AG08395 (cell line): ENCODE measurements at places on chromosomes 12 and 14.

DNA sequence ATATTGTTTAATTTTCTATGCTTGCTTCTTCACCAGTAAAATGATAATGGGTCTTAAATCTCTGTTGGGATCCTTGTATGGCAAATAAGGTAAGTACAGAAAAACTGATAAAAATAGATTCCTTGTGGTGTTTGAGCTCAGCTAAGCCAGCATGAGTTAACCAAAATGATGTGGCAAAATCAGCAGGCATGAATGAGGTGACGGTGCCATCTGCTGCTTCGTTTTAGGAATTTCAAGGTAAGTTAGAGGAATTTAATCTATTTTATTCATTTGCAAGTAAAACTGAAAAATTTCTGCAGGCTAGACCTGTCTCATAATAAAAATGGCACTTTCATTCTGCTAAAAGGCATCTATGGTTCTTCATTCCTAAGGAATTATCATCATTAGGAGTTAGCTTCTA lies 10.0 kb upstream of the CLEC7A start:
- DNase-seq = peak; percentile 60

- DNase-seq = peak; percentile 51
These were observed 186.7 kb downstream of the EFCAB11 start for GRCh38 chr14:89767861-89768268.

- no peak for DNase-seq
These were observed 126.3 kb downstream of the CCDC60 start for GRCh38 chr12:119460876-119461275.

DNA sequence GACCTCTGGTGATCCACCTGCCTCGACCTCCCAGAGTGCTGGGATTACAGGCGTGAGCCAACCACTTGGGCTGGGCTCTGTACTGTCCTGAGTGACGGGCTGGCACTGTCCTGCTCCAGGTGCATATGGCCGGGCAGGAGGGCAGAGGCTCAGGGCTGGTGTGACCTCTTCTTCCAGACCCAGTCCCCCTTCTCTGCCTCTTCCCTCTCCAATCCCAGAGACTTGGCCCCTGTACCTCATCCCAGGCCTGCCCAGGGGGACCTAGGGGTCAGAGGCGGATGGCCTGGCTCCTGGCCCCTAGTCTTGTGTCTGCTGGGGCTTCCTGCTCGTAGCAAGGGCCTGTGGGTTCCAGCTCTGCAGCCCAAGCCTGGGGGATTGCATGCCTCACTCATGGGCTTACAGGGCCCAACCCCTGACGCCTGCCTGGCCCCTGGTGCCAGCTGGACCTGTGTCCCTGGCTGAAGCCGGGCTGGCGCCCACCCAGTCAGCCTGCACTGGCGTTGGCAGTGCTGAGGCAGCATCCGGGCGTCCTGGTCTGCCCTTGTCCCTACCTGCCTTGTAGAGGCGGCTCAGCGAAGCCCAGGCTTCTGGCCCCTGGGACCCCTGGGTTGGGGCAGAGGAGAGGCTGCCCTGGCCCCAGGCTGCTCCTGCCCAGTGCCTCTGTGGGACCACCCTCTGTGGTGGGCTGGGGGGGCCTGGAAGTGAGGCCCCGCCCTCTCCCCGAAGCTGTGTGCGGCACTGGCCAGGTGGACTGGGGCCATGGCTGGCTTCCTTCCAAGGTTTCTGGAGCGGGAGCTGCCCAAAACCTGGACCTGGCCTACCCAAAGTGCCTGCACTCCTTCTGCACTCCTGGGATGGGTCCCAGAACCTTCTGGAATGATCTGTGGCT lies 4.3 kb downstream of the TEDC1 start:
- no peak for DNase-seq

DNA sequence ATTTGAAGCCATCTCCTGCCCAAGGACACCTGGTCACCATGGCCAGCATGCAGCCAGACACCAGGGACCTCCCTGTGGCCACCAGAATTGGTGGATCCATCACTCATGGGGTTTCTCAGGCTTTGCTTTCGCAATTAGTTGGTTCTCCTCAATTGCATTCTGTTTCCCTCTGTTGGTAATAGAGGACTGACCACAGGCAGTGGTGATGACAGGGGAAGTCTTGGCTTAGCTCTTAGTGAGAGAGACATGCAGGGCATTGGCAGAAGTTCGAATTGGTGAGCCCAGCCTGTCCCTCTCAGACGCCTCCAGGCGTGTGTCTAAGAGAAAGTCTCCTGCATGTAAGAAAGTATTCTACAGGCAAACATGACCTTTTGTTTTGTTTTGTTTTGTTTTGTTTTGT lies 21.3 kb downstream of the HCAR2 start:
- peak; percentile 66 for DNase-seq

- no peak for DNase-seq
These were observed 103.3 kb downstream of the NUAK1 start for GRCh38 chr12:106035421-106035820.

DNA sequence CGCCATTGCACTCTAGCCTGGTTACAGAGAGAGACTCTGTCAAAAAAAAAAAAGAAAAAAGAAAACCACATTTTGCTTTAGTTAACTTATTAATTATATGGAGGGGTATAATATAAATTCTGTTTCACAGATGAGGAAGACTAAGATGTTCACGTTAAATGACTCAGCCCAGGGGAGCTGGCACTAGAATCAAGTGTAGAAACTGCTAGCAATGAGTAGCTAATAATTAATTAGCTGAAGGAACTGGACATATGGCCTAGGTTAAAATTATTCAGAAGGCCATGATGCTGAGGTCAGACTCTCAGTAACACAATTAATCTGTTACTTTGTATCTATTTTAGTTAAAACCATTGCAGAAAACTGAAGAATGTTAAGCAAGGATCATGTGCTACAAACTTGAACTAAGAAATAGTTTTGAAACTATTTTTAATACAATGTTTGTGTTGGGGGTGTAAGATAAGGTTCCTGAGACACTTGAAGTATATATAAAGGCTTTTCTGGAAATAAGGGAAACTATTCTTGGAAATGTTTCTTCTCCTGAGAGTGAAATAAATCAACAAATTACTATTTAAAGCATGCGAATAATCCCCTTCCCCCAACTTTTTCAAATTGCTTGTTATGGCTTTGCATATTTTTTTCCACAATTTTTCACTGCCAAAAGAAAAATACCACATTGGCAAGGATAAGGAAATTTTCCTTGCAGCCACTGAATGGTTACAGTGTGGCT lies 589.3 kb downstream of the SOX5 start:
- DNase-seq = no peak

GRCh38 chr14:45679853-45680252 lies 426.9 kb upstream of the MIS18BP1 start:
- no peak for DNase-seq

- DNase-seq = no peak
These were observed 10.6 kb downstream of the FNTB start for GRCh38 chr14:64997108-64997794.

DNA sequence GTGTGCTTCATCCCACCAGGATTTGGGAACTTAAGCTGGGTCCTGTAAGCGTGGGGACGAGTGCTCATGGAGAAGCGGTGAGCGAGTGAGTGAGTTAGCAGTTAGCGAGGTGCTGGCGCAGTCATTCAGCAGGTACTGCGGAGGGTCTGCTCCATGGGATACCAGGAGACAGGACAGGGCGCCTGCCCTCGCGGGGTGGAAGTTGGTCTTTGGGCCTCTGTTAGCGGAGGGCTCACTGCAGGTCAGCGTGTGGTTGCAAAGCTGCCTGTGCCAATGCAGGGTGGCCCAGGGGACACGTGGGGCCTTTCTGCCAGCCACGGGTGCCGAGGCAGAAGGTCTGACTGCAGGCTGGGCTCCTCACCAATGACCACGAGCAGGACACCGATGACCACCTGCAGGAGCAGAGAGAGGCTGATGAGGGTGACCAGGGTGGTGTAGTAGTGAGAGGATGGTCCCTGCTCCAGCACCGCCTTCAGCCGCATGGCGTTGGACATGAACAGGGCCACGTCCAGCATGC lies 97.6 kb downstream of the NINJ2 start:
- DNase-seq = no peak

DNA sequence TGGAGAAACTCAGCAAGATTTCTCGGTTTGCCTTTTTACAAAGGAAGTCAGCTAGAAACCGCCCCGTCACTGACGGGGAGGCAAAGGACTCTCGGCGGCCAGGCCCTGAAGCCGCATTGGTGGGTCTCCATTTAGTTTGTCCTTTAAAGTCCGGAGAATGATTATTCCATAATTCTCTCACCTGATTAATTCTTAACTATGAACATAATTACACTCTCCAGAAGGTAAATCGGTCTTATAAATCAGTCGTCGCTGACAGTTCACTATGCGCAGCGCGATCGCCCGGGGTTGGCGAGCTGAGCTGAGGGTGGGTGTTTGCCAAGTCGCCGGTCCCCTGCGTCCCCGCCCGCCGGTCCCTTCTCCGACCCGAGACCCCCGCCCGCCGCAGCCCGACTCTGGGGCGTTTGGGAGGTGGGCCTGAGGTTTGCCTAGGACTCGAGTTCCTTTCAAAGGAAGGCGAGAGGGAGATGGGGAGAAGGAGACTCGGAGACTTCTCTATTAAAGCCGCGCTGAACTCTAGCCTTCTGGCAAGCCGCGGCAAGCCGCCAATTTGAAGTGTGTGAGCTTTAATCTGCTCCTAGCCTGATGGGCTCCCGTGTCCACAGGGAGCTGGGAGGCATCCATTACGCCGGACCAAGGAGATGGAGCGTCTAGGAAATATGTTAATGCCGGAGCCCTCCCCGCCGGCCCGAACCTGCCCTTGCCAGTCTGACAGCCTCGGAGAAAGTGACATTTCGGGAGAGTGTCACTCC lies 392.9 kb downstream of the NOVA1 start:
- no peak for DNase-seq

DNA sequence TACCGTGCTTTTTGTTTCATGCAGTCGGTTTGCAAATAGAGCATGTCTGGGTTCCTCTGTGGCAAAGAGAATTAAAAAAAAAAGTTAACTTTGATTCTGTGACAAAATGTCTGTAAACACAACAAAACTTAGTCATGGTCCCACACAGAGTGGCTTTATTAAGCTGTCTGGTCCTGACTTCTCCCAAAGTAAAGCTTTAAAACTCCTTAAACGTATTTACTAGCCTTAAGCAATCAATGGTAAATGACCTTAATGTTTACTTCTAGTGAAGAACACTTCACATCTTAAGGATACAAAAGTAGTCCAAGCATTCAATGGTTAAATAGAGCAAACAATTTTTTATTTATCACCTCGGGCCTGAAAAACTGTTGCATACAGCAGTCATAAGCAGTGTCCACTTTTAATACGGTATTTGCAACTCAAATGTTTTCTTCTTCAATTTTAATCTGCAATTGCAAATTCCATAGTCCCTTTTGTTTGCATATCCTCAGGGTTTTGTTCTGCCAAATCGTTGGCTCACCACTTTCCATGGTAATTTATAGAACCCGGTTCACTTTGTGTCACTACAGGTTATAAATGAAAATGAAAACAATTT lies 453.0 kb upstream of the MIS18BP1 start:
- DNase-seq = no peak
